ENCODE measurements at places on chromosomes 2 and 18. TPM values are rescaled to one million over a fixed set of nuclear protein-coding genes. Genes with fewer than 3 reads are reported as not detected.
A peak's percentile ranks its signal among the peaks of the same experiment; 100 is the strongest.

Gene DSG4
- total RNA-seq, result not detected

Gene RAMP1
- total RNA-seq, result 0.65 TPM

Gene SERPINB3
- 0.17 TPM for total RNA-seq

Gene USP40
- 12.0 TPM for total RNA-seq

Gene HNRNPA3
- total RNA-seq, result 408 TPM

Gene TEX44
- not detected for total RNA-seq

GRCh38 chr2:55618025-55618274, 528 bp upstream of the PPP4R3B start:
- no peaks in the 10 kb centered on the region for H3K27me3 ChIP-seq
- peak overlapping the region; percentile 100 for H3K4me3 ChIP-seq
- peak overlapping the region; percentile 82 for H3K27ac ChIP-seq
- no peak for DNase-seq

DNA sequence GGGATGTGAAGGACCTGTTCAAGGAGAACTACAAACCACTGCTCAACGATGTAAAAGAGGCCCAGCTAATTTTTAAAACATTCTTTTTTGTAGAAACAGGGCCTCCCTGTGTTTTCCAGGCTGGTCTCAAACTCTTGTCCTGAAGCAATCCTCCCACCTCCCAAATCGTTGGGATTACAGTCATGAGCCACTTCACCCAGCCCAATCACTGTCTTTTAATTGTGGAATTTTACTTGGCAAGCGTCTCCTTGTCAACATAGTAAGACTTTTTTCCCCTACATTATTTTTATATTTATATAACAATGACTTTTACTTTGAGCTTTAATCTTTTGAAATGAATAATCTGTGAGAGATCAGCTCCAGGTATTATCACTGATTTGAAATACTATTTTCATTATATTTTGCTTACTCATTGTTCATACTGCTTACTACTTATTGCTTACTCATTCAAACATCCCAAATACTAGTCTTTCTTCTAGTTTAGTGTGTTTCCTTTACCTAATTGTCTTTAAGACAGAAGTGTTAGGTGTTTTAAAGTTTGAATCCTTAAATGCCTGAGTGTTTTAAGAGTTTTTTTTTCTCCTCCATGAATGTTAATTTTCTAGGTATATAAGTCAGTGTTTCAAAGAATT, 48.9 kb downstream of the PTPN4 start:
- H3K27me3 ChIP-seq, result no peaks in the 10 kb centered on the region
- no peak overlapping the region for H3K27ac ChIP-seq
- no peak for DNase-seq
- peaks cover 10% of the 10 kb centered on the region for H3K36me3 ChIP-seq
- H3K4me1 ChIP-seq, result no peaks in the 10 kb centered on the region

- no peaks in the 10 kb centered on the region for H3K27me3 ChIP-seq
- no peaks in the 10 kb centered on the region for H3K36me3 ChIP-seq
- DNase-seq, result no peak
- H3K27ac ChIP-seq, result no peak overlapping the region
- H3K4me1 ChIP-seq, result 0 out of 2 replicates have a peak, but pooled peaks cover 2% of the 10 kb centered on the region
Measured at GRCh38 chr2:235934059-235934773, 234.0 kb downstream of the GBX2 start.

GRCh38 chr2:224378701-224379097, 23.2 kb downstream of the FAM124B start:
- no peaks in the 10 kb centered on the region for H3K36me3 ChIP-seq
- no peaks in the 10 kb centered on the region for H3K4me1 ChIP-seq
- H3K27me3 ChIP-seq, result no peaks in the 10 kb centered on the region
- H3K4me3 ChIP-seq, result no peak overlapping the region
- H3K27ac ChIP-seq, result no peak overlapping the region

DNA sequence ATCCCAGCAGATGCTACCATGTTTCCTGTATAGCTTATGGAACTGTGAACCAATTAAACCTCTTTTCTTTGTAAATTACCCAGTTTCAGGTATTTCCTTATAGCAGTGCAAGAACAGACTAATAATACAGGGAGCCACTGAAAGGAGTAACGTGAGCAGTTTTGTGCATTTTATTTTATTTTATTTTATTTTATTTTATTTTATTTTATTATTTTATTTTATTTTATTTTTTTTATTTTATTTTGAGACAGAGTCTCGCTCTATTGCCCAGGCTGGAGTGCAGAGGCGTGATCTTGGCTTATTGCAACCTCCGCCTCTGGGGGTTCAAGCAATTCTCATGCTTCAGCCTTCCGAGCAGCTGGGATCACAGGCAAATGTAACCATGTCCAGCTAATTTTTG, 156.3 kb upstream of the MSH6 start:
- no peaks in the 10 kb centered on the region for H3K4me1 ChIP-seq
- no peaks in the 10 kb centered on the region for H3K27me3 ChIP-seq
- no peak overlapping the region for H3K4me3 ChIP-seq
- H3K27ac ChIP-seq, result no peak overlapping the region

GRCh38 chr2:48270209-48270608, 259.7 kb upstream of the STON1 start:
- no peaks in the 10 kb centered on the region for H3K36me3 ChIP-seq
- no peak overlapping the region for H3K4me3 ChIP-seq
- no peak for DNase-seq
- H3K4me1 ChIP-seq, result no peaks in the 10 kb centered on the region
- H3K27me3 ChIP-seq, result no peaks in the 10 kb centered on the region

GRCh38 chr18:58175786-58176176, 131.8 kb downstream of the NEDD4L start:
- H3K27ac ChIP-seq, result no peak overlapping the region
- no peak overlapping the region for H3K4me3 ChIP-seq

- no peaks in the 10 kb centered on the region for H3K4me1 ChIP-seq
- H3K27me3 ChIP-seq, result no peaks in the 10 kb centered on the region
- DNase-seq, result no peak
Measured at GRCh38 chr18:44541781-44542180, 138.9 kb upstream of the SETBP1 start.

DNA sequence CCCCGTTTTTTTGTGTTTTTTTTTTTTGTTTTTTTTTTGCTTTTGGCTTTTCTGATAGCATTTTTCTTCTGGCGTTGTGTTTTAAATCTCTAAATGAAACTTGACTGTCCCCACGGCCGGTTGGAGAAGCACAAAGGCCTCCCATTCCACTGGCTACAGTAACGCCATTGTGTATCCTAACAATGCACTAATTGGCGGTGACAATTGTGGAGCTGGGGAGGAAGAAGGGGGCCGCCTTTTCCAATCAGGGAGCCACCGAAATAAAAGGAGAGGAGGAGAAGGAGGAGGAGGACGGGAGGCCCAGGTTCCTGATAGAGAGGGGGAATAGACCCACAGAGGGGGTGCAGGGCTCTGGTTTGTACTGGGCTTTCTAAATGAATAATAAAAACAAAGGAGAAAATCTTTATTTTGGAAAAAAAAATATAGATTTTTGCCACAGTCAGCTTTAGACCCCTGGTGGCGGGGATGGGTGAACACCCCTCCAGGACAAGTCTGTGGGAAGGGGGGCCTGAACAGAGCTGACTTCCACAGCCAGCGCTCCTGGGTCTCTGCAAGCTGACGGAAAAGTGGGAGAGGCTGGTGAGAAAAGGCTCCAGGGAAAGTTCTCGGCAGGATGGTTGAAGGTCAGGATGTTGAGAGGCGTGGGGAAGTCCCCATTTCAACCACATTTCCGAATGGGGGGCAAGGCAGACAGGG, 43.7 kb upstream of the FZD5 start:
- no peak overlapping the region for H3K27ac ChIP-seq
- H3K4me3 ChIP-seq, result no peak overlapping the region
- peaks cover 24% of the 10 kb centered on the region for H3K4me1 ChIP-seq
- H3K27me3 ChIP-seq, result no peaks in the 10 kb centered on the region
- no peak for DNase-seq

GRCh38 chr2:133097666-133098065, 427.7 kb upstream of the LYPD1 start:
- no peak overlapping the region for H3K27ac ChIP-seq
- DNase-seq, result no peak
- no peaks in the 10 kb centered on the region for H3K27me3 ChIP-seq
- H3K4me3 ChIP-seq, result no peak overlapping the region

GRCh38 chr18:63890950-63891304, 3.4 kb downstream of the SERPINB2 start:
- H3K36me3 ChIP-seq, result no peaks in the 10 kb centered on the region
- no peak overlapping the region for H3K4me3 ChIP-seq
- H3K27ac ChIP-seq, result no peak overlapping the region
- H3K4me1 ChIP-seq, result no peaks in the 10 kb centered on the region
- no peaks in the 10 kb centered on the region for H3K27me3 ChIP-seq
- DNase-seq, result no peak

DNA sequence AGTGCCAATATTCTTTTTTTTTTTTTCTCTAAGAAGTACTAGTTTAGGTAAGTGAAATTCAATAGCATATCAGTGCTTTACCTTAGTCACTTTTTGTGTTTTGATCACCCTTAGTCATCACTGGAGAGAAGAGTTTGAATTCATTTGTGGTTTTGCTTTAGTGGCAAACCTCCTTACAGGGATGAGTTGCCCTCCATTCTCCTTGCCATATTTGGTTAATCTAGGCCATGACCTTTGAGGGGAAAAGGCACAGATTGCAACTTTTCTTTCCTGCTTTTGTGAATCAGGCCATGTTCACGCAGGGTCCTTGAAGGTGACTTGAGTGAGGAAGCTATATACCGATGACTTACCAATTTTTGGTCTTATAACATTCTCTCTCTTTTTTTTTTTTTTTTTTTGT, 34.4 kb downstream of the PLEKHA3 start:
- no peak overlapping the region for H3K27ac ChIP-seq
- DNase-seq, result no peak
- no peaks in the 10 kb centered on the region for H3K27me3 ChIP-seq
- H3K4me1 ChIP-seq, result no peaks in the 10 kb centered on the region
- H3K4me3 ChIP-seq, result no peak overlapping the region

DNA sequence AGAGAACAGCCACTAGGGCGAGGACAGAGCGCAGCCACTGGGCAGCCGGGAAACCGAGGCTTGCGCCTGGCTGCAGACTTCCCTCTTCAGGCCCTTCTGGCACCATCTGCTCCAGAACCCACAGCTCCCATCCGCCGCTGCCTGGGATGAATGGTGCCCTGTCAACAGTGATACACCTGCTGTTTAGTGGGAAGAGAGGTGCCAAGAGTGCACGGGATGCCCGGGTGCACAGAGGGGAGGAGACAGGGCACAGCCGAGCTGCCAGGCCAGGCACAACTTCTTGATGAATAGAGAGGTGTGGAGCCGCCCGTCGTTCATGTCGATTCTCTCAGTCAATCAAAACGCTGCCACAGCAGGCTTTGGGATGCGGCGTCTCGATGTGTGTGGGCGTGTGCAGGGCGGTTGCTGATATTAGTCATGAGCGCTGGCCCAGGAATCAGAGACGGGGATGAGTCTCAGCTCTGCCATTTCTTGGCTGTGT, 39.5 kb downstream of the RRM2 start:
- H3K4me3 ChIP-seq, result no peak overlapping the region
- H3K27ac ChIP-seq, result no peak overlapping the region
- no peaks in the 10 kb centered on the region for H3K27me3 ChIP-seq
- H3K4me1 ChIP-seq, result peaks cover 7% of the 10 kb centered on the region

- no peaks in the 10 kb centered on the region for H3K36me3 ChIP-seq
- H3K4me1 ChIP-seq, result no peaks in the 10 kb centered on the region
- no peak overlapping the region for H3K4me3 ChIP-seq
- no peaks in the 10 kb centered on the region for H3K27me3 ChIP-seq
- no peak for DNase-seq
- no peak overlapping the region for H3K27ac ChIP-seq
Measured at GRCh38 chr2:25105336-25106085, 62.9 kb downstream of the POMC start.

DNA sequence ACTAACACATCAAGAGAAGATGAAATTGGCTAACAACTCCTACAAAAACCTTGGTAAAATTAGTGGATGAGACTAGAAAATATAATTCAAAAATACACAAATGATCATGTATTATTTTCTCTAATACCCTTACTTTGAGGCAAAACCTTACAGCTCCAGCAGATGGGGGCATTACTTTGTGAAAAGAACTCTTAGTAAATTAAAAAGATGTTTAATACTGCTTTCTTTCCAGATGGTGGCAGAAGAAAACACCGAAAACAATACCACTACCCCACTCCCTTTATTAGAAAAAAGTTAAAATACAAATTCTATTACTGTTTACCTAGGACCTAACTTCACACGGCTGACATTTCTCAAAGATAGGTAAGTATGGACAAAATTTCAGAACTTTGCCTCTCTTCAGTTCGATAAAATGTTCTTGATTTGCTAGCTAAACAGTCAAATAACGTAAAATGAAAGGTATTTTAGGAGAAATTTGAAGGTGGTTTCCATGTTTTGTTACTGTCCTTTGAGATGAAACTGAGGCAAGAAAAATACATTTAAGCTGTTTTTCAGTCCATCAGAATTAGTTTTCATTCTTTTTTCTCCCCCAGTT, 30.6 kb downstream of the ORC4 start:
- H3K27ac ChIP-seq, result no peak overlapping the region
- no peaks in the 10 kb centered on the region for H3K4me1 ChIP-seq
- DNase-seq, result no peak

GRCh38 chr2:218024871-218025270, 22.1 kb upstream of the TNS1 start:
- no peak overlapping the region for H3K27ac ChIP-seq
- no peaks in the 10 kb centered on the region for H3K36me3 ChIP-seq
- DNase-seq, result no peak
- peaks cover 9% of the 10 kb centered on the region for H3K4me1 ChIP-seq

DNA sequence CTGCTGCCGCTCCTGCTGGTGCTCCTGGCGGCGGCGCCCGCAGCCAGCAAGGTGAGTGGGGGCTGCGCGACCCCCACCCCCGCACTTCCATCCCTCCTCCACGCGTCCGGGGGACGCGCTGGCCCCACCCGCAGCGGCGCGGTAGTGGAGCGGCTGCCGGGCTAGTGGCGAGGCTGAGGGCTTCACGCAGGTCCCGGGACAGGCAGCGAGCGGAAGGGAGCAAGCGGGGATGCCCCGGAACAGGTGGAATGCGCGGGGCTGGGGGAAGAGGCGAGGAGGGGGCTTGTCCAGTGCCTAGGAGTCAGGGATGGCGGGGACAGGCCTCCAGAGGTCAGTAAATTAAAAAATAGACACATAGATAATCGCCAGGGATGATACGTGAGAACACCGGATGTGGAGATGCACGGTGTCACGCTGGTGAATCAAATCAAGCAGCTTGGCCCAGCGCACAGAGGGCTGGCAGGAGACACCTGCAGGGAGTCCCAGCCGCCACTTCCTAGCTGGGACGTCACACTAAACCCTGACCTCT, 403 bp downstream of the COL4A3 start:
- no peak for DNase-seq
- H3K27me3 ChIP-seq, result peaks cover 33% of the 10 kb centered on the region
- H3K27ac ChIP-seq, result no peak overlapping the region
- H3K4me1 ChIP-seq, result peaks cover 1% of the 10 kb centered on the region

GRCh38 chr18:61955644-61956043, 62.8 kb upstream of the RNF152 start:
- H3K27me3 ChIP-seq, result no peaks in the 10 kb centered on the region
- H3K4me1 ChIP-seq, result no peaks in the 10 kb centered on the region
- no peaks in the 10 kb centered on the region for H3K36me3 ChIP-seq
- H3K27ac ChIP-seq, result no peak overlapping the region
- H3K4me3 ChIP-seq, result no peak overlapping the region
- no peak for DNase-seq

DNA sequence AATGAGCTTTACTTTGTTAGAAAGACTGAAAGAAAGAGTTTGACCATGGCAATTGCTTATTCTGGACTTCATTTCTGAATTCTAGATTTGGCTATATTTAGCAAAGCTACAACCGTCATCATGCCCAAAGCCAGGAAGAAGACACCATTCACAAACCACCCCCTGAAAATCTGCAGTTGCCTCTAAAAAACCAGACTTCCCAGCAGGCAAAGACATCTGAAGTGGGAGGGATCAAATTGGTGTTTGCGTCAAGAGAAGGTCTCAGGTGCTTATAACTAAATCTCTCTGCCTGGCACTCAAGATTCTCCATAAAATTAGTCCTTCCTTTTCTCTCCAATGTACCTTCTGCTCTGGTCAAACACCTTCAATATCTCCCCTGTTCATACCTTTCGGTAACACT, 5.6 kb downstream of the AAK1 start:
- no peaks in the 10 kb centered on the region for H3K36me3 ChIP-seq
- H3K4me1 ChIP-seq, result peaks cover 8% of the 10 kb centered on the region
- DNase-seq, result no peak
- H3K27me3 ChIP-seq, result no peaks in the 10 kb centered on the region
